Naive thymus-derived CD4-positive, alpha-beta T cell (primary cell): ENCODE measurements at places on chromosomes 3 and 15. TPM values are rescaled to one million over a fixed set of nuclear protein-coding genes. Genes with fewer than 3 reads are reported as not detected.

GRCh38 chr3:57910990-57911389, 97.2 kb upstream of the FLNB start:
- no peak for DNase-seq

DNA sequence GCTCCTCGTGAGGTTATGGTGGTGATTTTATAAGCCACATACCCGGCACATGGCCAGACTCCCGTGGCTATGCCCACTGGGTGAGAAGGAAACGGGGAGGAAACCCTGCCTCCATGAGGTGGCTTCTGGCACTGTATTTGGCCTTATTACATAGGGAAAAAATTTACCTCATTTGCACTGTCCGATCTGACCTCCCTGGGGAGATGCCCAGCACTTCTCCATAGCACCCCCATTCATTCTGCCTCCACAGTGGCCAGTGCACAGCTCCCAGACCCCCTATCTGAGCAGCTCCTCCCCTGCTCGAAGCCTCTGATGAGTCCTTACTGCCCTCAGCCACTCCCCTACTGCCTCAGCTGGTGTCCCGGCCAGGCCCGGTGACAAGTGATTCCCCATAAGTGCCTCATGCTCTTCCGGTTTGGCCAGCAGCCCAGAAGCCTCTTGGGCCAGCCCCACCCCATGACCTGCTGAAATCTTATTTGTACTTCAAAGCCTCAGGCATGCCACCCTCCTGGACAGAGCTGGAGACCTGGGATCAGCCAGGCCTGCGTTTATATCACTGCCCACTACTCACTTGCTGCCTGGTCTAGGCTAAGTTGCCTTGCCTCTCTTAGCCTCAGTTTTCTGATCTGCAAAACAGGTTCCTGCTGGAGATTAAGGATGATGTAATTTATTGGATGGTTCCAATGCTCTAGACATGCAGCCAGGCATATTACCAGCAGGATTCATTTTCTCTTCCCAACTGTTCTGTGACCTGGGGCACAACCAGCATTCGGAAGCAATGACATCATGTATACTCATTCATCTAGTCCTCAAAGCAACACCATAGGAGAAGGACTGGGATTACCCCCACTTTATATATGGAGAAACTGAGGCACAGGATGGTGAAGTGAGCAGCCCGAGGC, 30.6 kb upstream of the SLC6A6 start:
- DNase-seq = no peak

STRIT1 gene
- total RNA-seq = not detected

P2RY14 gene
- 0.19 TPM for total RNA-seq

- no peak for DNase-seq
These were observed 17.4 kb upstream of the RPUSD3 start for GRCh38 chr3:9861201-9861600.

MYO5A gene
- total RNA-seq = 23.3 TPM

ARHGEF26 gene
- 0.08 TPM for total RNA-seq

DNA sequence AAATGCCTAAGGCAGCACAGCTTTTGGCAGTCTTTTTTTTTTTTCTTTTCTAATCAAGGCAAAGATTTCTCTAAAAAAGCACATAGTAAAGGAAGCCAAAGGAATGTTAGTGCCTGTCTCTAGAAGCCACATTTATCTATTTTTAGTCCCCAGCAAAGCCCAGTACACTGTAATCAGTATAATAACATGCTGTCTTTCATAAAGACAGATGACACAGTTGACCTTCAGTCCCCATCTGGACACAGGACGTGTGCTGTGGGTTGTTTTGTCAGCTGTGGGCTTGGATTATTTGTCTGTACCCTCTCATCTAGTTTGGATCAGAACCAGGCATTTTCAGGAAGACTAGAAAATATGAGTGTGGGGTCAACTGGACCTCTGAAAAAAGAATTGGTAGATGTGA, 110.4 kb upstream of the CTNNB1 start:
- DNase-seq = no peak

GRCh38 chr15:74497584-74497983, 36.6 kb upstream of the UBL7 start:
- DNase-seq = no peak

DNA sequence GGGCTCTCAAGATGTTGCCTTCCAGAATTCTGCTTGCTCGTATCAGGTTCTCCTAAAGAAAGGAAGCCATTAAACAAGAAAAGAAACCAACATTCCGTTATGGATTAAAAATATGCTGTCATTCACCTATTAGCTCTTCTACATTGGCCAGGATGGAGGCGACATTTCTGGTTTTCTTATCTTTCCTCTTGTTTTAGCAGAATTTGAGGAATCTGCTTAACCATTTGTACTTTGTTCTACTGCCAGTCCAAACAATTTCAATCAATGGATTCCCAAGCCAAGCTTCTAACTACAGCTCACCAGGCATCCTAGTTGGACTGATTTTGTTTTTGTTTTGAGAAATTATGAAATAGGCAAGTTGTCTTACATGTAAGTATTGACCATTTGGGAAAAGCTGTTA, 164.6 kb upstream of the TSC22D2 start:
- DNase-seq = no peak

GRCh38 chr3:23253214-23253613, 50.1 kb downstream of the UBE2E2 start:
- DNase-seq = no peak

- no peak for DNase-seq
These were observed 769 bp upstream of the CSPG4 start for GRCh38 chr15:75713338-75713895.

DNA sequence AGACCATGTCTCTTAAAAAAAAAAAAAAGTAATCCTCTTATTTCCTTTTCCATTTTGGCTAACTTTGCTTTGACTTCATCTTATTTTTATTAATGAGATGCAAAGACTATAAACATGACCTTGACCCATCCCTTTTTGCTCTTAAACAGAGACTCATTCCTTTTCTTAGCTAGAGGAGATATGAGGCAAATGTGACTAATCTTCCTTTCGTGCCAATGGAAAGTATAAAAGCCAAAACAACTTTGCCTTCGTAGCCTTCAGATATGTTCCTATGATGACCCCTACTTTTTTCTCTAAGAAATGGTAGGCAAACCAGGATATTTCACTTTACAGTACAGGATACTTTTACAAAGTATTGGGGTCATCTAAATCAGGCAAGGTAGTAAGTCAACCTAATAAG, 36.9 kb upstream of the GOLGB1 start:
- DNase-seq = no peak

RLBP1 gene
- not detected for total RNA-seq

DNA sequence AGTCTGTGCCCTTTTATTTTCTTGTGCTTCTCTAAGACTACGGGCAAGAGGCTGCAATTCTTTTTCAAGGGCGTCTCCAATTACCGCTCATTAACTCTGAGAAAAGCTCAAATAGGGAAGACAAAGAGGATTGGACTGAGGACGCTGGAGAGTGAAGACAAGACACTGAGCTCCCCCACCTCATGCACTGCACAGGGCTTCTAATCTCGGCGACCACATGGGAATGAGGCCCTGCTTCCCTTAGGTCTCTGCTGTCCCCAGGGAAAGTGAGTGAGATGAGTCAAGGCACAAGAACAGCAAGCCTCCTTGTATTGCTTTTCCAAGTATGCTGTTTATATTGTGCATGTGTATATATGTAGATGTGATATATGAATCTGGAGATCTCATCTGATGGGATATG, 392.2 kb upstream of the CFAP20DC start:
- no peak for DNase-seq

DNA sequence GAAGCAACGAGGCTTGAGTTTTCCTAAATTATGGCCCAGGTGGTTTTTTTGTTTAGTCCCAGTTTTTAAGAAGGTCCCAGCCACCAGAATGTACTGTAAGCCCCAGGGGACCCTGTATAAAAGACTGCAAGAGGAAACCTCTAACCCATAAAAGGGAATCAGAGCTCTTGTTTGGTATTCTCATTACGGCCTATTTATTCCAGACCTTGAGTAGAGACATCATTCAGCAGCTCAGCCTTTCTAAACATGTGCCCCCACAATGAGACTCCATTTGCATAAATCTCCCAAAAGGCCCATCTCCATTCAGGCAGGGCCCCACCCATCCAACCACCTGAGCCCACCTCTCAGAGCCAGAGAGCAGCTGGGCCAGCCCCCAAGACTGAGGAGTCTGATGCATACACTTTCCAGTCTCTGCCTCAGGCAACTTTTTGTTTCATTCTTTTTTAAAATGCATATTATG, 25.7 kb downstream of the ZDHHC3 start:
- DNase-seq = no peak

DNA sequence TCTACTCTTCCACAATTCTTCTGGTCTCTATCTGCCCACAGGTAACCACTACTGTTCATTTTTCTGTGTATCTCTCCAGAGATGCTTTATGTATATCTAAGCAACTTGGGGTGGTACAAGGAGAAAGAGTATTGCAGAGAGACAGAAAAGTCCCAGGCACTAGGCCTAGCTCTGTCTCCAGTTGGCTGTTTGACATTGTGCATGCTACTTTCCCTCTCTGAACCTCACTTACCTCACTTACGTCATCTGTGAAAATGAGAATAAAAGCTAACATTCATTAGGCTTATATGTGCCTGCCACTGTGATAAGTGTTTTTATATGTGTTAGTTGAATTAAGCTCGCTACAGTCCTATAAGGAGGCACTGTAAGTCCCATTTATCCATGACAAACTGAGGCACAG, 76.7 kb upstream of the RNU6-1 start:
- DNase-seq = no peak

RAD51 gene
- total RNA-seq = 51.5 and 56.1 TPM in 2 replicates

AMIGO3 gene
- 1.8 TPM for total RNA-seq

GRCh38 chr15:29233566-29233965, 36.1 kb downstream of the NSMCE3 start:
- DNase-seq = no peak

GRCh38 chr15:76286271-76286879, 24.9 kb downstream of the ETFA start:
- DNase-seq = peak; percentile 68

DNA sequence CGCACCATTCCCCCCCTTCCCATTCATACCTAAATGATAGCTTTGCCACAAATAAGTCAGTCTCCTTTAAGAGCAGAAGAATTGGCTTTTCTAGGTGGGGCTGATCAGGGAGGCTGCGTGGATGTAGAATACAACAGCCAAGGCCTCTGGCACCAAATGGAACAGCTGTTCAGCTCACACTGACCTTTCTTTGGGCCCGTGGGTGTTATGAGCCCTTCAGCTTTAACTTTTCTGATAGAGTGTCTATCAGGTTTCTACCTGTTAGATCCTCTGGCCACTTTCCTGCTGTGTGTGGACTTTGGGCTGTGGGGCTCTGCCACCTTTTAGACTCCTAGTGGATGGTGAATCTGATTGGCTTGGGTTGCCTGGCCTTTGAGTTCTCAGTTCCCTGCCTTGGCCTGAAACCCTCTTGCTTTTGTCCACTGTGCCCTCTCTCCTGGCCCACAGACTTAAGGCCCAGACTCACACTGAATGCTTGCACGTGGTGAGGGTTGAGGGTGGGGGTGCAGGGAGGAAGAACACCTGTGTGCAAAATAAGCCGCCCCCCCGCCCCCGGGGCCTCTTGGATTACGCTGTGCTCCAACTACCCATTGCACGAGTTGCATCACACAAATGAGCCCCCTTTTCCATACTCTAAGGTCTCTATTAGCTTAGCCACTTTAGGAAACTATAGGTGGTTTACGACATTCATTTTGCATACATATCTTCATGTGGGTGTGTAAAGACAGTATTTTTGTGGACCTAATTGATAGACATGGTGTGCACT, 1.3 kb upstream of the RFX7 start:
- peak; percentile 20 for DNase-seq

FOXB1 gene
- total RNA-seq = 0.27 TPM

CORO2B gene
- total RNA-seq = not detected

DNA sequence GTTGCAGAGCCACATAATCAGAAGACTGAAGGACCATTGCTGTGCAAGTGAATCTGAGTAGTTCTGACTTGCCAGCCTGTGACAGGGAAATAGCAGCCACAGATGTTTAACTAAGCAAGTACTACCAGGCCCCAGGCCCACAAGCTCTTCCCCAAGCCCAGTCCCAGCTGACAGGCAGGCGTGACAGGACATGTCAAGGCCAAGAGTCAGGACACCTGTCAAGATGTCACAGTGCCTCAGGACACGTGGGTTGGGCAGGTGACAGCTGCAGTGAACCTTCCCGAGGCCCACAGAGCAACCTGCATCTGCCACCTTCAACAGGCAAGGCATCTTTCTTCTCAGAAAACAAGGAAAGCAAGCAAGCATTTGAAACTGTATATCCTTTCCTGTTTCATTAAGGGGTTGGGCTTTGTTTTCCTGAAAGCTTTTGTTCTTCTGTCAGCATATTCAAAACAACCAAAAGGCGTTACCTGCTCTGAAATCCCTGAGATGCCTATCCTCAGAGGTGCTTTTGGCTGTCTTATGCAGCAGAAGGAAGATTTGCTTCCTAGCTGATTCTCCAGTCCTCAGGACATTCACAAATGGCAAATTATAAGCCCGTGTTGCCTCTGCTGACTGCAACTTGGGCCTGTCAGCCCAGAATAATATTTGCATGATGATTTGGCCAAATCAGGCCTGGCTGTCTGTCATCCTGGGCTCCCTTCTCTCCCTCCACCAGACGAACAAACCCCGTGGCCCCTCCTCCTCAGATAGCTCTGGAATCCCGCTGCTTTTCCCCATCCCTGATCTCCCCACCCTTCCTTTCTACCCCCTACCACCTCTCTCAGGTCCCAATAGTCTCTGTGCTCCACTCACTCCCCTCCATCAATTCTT, 171.8 kb upstream of the WNT5A start:
- no peak for DNase-seq

DNA sequence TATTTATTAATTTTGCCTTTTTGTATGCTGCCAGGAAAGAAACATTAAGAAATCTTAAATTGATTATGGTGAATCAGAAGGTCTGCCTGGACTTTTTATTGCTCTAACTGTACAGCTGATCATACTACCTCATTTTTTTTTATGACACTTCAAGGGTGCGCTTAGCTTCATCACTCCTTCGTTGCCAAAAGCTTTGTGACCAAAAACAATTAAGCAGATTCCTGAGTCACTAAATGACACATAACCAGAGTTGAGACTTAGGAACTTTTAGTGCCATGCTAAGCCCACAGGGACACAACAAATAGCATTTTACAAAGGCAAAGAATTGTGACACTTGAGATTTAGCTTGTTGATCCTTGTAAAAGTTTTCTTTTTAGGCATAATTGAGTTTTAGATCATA, 4.9 kb downstream of the ADIPOQ start:
- no peak for DNase-seq

DNA sequence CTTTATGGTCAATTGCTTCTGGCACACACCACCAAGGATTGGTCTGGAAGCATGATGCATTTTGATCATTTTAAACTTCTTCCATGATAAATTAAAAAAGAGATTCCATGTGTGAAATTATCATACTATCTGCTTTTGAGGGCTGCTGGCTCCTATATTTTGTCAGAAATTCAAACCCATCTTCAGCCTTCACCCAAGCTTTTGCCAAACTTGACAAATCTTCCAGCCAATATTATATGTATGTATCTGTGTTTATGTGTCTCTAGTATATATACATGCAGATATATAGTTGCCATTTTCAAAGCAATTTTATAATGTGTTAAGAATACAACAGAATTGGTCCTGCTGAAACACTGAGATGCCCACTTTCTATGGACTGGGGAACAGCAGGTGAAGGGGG, 275.7 kb downstream of the AGBL1 start:
- no peak for DNase-seq
